ENCODE measurements at places on chromosomes 4 and X.

DNA sequence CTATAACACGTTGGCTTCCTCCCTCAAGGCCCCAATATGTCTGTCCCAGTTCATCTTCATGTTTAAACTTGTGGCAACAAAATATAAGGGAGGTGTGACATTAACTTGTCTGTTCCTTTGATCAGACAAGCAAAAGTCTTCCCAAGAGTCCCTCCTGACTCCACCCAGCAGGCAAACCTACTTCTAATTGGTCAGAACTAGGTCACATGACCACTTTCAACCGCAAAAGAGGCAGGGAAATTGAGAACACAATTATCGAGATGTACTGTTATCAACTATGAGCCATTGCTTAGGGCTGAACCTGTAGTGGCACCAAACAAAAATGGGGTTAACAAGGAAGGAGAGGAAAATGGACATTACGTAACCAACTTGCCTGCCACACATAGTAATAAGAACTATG lies 246.8 kb upstream of the TET2 start:
- DNase-seq: no peak

DNA sequence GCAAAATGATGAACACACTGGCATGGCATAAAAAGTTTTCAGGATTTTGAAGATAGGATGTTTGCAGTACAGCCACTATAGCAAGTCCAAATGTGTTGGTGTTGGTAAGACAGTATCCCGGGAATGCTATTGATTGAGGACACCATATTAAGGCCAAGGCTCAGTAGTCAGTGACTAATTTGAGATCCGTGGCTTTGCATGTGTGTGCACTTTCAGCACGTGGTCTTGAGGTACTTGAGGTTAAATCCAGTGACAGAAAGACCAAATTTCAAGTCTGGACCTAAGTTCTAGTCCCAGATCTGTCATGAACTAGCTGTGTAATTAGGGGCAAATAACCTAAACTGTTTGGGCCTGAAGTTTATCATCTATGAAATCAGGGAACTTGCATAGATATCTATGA lies 76.5 kb upstream of the ETNPPL start:
- DNase-seq: no peak

DNA sequence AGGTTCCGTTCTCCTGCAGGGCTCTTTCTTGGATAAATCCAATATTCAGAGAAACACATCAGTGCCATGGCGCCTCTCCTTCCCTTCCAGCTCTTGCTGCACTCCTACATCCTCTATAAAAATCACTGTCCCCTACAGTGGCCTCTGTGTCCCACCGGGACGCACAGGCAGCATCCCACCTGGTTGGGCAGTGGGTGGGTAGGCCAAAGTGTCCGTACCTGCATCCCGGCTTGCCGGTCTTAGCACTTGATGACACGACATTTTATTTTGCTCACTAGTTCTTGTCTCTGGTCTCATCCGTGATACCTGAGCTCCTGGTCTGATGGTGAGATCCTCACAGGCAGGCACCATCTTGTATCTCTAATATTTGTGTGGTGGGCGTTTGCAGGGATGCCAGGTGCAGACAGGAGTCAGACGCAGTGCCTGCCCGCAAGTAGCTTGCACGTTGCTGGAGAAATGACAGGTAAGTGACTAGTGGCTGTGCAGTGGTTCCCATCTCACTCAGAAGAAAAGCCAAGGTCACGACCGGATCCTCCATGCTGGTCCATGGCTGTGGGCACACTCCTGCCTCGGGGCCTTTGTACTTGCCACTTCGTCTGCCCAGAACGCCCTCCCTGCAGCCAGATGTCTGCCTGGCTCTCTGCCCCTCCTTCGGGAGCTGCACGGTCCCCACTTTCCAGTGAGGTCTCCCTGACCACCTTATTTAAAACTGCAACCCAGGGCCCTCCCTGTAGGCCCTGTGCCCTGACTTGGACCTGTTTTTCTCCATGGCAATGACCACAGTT lies 109.7 kb downstream of the SORCS2 start:
- DNase-seq: no peak

- DNase-seq: no peak
These were observed 18.7 kb downstream of the CHM start for GRCh38 chrX:86028681-86029080.

- DNase-seq: no peak
These were observed 127.0 kb upstream of the SH3RF1 start for GRCh38 chr4:169397762-169398161.
